Tongue (tissue), 3 donors: ENCODE measurements at places on chromosomes 4 and X. TPM values are rescaled to one million over a fixed set of nuclear protein-coding genes. Genes with fewer than 3 reads are reported as not detected.

GRCh38 chrX:108740299-108740774, 4.0 kb upstream of the IRS4 start:
- DNase-seq = no peak

GRCh38 chr4:183658362-183659028, 490 bp downstream of the RWDD4 start:
- DNase-seq = peak; percentile 40

DNA sequence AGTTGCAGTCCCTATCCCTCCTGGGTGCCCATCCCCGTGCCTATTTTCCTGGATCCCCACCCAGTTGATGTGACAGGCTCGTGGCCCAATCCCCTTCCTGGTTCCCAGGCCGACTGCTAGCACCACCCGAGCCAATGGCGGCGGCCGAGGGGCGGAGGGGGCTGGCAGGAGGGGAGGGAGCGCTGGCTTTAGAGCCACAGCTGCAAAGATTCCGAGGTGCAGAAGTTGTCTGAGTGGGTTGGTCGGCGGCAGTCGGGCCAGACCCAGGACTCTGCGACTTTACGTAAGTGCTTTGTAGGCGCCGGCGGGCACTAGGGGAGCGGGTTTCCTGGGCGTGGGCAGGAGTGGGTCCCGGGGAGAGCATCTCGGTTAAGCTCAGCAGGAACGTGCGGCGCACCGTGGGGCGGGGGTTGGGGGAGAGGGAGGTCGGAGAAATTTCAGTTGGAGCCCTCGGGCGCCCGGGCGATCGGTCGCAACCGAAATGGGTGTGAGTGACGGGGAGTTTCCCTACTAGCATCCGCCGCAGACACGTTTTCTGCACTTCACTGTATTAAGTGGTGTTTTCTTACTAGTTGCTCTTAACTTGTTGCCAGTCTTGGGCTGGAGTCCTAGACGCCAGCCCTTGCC, at the start of gene PLS3:
TSS of gene PLS3 (plus strand) at position 197 of the 627 bp plus-strand sequence. CDS start 49,077 bp downstream, outside the sequence.
- DNase-seq = peak; percentile 88

Gene KLHL8
- total RNA-seq = 22.5 TPM

GRCh38 chrX:82756272-82756671, 751.8 kb upstream of the POU3F4 start:
- DNase-seq = no peak

- no peak for DNase-seq
Measured at GRCh38 chr4:59759082-59759825, 1440.9 kb upstream of the ADGRL3 start.

Gene PCDH18
- 95.8 TPM for total RNA-seq

Gene IL9R
- not detected for total RNA-seq

DNA sequence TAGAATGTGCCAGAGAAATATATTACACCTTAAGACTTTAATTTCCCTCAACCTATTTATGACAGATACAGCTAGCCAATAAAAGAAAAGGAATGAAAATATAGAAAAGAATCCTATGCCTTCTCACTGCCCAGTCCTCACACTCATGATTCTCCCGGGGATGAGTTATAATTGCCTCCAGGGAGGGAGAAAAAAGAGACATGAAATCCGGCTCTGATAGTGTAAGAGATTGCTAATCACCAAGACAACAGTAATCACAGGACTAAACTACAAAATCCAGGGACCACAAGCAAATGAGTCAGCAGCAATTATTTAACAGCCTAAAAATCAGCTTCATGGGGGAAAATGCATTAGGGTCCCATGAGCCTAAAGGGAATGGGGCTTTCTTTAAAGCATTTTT, 95.9 kb upstream of the DUSP21 start:
- no peak for DNase-seq

Gene EXOC1L
- not detected for total RNA-seq

DNA sequence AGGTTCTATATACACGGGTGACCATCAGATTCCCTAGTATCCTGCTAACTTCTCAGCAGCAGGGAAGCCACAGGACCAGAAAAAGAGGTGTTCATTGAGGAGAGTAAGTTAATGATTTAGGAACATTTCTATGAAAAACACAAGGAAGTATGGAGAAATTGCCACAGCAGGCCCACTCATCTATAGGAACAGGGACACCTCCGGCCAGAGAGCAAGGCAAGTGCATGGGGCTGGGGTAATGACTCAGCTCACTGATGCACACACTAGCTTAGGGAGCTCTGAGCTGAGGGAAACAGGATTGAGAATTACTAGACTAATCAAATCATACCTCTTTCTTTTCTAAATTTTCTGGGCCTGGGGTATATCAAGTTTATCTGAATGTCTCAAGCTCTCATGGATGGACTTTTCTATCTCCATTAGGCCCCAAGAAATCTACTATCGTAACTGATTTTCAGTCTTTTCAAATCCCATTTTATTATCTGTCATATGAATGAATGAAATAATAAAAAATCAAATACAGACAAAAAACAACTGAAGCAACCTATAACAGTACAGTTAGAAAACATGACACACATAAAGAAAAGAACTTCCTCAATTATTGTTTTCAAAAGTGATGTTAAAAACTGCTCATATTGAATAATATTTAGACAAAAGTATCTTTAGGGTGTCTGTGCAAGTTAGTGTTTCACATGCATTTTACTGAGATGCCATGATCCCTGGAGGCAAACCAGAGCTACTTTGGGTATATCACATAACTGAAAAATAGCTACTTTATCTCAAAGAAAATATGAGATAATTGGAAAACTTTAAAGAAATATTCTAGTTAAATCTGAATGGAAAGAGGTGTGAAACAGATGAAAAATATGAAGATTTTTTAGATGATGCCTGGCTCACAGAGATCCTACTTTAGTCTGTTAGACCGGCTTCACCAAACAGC, 89.8 kb downstream of the FBXO8 start:
- no peak for DNase-seq

GRCh38 chrX:75156531-75156945, 455 bp upstream of the ABCB7 start:
- peak; percentile 28 for DNase-seq

Gene GATA1
- total RNA-seq = 0.41 TPM

DNA sequence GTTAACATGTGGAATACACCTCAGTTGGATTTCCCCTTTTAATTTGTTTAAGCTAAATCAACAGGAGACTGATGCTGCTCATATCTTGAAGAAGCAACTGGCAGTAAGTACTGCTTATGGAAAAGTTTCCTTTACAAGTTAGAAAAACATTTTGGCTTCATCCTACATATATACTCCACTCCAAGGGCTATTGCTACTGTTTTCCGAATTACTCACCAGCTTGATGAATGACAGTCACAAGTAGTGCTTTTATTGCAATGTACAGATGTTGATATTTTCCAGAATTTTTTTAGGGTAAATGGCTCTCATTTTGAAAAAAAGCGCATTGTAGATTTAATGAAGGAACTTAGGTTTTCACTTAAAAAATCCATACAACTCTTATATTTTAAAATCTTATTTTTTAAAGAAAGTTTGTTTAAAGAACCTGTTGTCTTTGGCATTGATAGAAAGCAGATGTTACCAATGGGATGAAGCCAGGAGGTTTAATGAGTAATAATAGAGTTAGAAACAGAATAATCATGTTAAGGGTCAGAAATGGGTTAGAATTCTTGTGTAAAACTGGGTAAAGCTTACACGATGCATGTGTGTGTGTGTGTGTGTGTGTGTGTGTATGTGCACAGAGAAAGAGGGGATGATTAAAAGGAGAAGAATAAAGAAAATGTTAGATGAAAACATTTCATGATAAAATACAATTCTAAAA, 272.9 kb downstream of the CFAP299 start:
- DNase-seq = peak; percentile 33

- DNase-seq = peak; percentile 46
Measured at GRCh38 chr4:25112995-25113380, 47.3 kb downstream of the SEPSECS start.

GRCh38 chrX:8565729-8566128, 101.1 kb downstream of the VCX3B start:
- no peak for DNase-seq

Gene NDNF
- 51.1 TPM for total RNA-seq

- DNase-seq = no peak
Measured at GRCh38 chrX:129323115-129323514, 200.2 kb downstream of the SMARCA1 start.

DNA sequence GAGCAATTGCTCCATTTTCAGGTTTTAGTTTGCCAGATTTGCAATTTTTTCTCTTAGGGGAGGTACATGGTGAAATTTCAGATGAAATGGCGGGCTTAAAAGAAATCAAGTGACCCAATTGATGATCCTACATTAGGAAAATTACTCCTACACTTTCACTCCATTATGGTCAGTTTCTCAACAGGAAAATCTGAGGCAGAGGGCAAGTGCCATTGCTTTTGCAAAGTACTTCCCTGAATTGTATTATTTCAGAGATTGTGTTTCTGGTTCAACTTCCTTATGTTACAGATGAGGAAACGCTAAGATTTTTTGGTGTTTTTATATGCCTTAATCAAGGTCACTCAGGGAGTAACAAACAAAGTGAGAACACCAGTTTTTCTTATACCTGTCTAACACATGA, 302.2 kb downstream of the ARAP2 start:
- no peak for DNase-seq

GRCh38 chrX:55088795-55089489, at the start of gene PAGE2:
TSS of gene PAGE2 (plus strand) at chrX:55089018. CDS start at chrX:55090021, 1,003 bp downstream.
- DNase-seq = no peak

DNA sequence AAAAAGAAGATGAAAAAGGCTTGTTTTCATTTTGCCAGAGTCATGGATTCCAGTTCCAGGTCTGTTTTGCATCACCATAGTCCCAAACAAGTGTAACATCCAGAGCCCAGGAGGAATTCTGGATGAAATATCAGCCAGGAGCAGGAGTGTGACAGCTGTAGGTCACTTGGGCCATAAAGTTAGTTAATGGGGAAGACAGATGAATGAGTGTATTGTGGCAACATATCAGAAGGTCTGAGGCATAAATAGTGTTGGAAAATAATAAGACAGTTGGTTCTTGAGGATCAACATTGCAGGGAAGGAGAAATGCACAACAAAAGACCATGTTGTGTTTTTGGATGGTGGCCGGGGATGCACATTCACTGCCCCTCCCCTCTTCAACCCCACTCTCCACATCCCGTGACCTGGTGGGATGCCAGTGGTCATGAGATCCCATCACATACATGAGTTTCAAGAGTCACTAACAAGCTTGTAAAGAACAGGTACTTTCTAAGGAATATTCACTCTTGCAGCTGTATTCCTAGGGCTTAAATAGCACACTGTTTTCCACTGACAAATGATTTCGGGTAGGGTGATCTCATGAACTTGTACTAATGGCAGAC, 83.1 kb upstream of the IGFBP7 start:
- peak; percentile 31 for DNase-seq

- no peak for DNase-seq
Measured at GRCh38 chr4:2842687-2843262, 869 bp upstream of the ADD1 start.

- DNase-seq = no peak
Measured at GRCh38 chr4:6235012-6235411, 34.6 kb upstream of the WFS1 start.

GRCh38 chr4:1980561-1981041, 28.2 kb downstream of the NELFA start:
- DNase-seq = no peak

DNA sequence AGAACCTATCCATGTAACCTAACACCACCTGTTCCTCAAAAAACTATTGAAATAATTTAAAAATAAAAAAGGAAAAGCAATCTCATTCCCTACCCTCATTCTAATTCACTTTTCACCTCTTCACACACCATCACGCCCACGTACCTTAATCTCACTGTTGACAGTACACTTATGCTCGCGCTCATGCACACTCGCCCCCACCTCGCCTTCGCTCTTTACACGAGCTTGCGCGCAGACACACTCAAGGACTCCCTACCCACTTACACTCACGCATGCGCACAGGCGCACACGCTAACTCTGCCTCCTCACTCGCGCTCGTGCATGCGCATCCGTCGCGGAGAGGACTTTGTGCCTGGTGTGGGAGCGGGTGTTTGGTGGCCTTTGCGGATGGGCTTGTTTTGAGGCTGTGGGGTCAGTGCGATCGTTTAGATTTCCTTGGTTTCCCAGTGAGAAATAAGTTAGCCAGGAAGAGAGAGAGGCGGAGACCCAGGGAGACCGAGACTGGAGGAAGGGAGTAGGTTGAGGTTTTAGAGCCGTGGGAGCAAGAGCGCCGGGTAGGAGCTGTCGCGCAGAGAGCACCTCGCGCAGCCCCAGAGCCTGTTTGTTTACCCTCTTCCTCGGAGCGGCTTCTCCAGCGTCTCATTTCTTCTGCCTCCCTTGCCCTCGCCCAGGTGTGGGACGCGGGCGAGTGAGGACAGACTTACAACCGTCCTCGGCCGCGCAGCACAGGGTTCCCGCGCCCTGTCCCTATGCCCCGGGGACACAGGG, 8.1 kb upstream of the GSX2 start:
- DNase-seq = peak; percentile 80

GRCh38 chr4:909821-910220, 22.3 kb downstream of the GAK start:
- DNase-seq = no peak

DNA sequence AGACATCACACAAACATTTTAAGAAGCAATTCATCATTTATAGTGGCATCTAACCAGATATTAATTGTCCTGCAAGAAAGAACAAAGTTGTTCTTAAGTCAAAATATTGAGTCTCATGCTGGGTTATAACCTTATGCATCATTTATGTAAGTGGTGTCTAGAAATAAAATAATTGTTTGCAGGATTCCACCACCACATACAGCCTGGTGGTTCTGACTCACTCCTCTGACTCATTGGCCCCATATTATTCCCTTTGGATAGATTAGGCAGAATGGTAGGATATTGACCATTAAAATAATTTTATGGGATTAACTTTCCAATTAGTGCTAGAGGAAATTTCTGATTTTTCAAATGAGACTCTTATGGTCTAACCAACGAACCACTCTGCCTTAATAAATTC, 384.5 kb downstream of the GRXCR1 start:
- no peak for DNase-seq

DNA sequence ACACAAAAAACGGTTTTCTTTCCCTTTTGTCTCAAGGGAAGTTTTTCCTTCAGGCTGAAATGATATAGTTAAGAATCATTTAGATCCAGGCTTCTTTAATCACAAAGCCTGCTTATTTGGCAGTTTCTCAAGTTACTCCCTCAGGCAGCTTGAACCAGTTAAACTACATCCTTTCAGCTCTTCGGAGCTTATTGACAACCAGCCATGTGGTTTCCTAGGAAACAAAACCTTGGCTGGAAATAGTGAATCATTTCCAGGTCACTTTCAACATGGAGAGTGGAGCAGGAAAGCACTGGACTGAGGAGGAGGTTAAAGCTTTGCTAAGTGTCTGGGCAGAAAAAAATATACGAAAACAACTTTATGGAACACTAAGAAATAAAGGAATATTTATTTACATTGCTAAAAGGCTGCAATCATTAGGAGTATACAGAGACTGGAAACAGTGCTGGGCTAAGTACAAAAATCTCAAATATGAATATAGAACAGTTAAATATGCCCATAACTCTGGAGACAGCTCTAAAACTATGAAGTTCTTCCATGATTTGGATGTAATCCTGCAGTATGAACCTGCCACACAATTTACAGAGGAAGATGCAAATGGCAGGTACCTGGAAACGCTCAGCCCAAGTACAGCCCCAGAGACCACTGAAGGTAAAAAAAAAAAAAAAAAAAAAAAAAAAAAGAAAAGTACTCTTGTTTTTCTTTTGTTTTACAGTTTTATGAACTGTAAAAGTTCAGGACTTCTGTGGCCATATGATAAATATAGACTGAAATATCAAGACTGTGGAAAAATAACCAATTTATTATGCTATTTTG, 23.2 kb upstream of the AASDH start:
- peak; percentile 98 for DNase-seq

Gene KLB
- total RNA-seq = not detected
